ENCODE measurements at places on chromosomes 12 and 14.
A peak's percentile ranks its signal among the peaks of the same experiment; 100 is the strongest.

GRCh38 chr12:99493197-99493596, 154.4 kb upstream of the GARIN6 start:
- no peak for DNase-seq

- no peak for DNase-seq
Observed at GRCh38 chr12:73632661-73633060, 905.0 kb upstream of the ATXN7L3B start.

DNA sequence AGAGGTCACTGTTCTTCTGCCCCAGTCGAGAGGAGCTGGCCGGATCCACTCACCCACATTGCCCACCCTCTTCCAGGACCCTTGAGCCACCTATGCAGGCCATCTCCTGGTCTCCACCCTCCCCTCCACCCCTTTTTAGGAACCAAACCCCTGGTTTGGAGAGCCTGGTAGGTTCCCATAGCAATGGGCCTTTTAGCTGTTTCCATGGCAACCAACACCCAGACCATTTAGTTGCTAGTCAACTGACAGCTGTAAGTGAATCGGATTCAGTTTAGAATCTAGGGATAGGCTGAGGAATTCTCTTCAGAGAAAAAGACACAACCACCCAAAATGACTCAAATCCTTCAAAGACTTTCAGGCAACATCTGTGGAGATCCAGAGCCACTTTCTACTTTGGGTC, 16.5 kb downstream of the NPC2 start:
- DNase-seq: no peak

GRCh38 chr12:24879644-24880043, 69.3 kb downstream of the BCAT1 start:
- no peak for DNase-seq

- peak; percentile 36 for DNase-seq
Observed at GRCh38 chr12:94649349-94650142, 811 bp downstream of the TMCC3 start.

DNA sequence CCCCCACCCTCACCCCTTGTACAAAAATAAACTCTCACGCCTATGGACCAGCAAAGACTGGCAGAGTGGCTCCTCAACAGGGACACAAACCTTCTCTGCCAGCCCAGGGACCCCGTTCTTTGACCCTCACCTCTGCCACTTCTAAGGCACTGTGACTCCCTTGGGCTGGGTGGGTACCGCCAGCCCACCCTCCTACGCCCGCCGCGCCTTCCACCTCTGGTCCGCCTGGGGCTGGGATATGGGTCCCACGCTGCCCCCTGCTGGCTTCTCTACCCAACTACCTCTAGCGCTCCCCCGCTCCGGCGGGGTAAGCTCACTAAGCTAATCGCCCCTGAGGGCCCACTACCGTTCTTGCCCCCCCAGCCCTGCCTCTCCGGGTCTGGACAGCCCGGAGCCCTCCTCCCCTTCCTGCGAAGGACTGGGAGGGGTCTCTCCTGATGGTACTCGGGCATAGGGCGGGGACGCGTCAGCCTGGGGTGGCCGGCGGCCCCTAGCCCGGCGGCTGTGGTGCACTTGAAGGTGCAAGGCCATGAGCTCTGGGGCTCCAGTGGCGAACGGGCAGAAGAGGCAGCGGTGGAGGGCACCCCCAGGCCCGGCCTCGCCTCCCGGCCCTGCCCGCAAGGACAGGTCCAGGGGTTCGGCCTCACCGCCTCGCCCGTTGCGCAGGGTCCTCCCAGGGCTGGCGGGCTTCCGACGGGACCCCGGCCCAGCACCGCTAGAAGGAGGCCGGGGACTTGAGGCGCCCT, 8.1 kb downstream of the ZNF219 start:
- DNase-seq: no peak

DNA sequence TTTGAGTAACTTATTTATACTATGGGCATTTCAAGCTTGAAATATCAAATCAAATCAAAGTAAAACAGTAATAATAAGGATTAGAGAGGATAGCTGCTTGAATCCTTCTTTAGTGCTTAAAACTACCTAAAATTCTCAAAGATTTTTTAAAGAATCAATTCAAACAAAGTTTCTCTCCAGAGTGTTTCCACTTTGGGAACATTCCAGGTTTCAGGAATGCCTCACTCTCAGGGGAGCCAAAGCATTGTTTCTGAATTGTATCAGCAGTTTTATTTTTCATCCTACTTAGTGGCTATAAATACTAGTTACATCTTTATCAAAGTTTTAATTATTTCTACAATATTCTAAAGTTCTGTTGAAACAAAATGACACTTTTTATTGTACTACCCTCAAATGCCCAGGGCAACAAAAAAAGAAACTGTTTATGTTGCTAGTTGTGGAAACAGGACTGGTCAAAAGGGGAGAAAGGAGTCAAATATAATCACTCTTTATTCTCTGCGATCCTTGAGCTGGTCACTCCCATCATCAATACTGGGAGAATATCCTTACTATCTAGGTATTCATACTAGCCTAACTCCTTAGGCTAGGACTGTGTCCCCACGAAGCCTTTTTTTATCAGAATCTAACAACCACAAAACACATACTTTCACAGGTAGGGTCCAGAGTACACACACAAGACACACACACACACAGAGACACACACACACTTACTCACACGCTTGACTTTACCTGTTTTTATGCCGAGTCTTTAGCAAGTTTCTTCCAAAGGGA, 598 bp downstream of the RASSF9 start:
- no peak for DNase-seq

DNA sequence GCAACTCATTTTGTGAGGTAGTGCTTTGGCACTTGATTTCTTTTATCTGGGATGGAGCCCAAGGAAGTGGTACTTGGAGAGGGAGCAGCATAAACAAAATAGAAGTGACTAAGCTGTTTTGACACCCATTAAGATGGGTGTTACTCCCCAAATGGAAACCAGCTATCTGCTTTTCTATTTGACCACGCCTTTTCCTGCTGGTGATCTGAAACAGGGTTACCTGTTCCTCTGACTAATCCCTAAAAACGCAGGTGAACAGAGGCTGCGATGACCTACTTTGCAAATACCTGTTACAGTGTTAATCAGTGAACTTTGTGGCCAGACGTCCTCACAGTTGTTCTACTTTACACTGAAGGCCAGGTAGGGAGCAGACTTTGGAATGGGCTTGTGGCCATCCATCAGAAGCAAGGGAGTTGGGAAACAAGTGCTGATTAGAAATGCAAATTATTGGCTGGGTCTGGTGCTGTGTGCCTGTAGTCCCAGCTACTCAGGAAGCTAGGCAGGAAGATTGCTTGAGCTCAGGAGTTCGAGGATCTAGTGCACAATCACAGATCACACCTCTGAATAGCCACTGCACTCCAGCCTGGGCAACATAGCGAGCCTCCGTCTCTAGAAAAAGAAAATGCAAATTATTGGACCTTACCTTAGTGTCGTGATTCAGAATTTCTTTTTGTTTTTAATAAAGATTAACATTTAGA, 58.3 kb upstream of the HECTD1 start:
- DNase-seq: no peak

DNA sequence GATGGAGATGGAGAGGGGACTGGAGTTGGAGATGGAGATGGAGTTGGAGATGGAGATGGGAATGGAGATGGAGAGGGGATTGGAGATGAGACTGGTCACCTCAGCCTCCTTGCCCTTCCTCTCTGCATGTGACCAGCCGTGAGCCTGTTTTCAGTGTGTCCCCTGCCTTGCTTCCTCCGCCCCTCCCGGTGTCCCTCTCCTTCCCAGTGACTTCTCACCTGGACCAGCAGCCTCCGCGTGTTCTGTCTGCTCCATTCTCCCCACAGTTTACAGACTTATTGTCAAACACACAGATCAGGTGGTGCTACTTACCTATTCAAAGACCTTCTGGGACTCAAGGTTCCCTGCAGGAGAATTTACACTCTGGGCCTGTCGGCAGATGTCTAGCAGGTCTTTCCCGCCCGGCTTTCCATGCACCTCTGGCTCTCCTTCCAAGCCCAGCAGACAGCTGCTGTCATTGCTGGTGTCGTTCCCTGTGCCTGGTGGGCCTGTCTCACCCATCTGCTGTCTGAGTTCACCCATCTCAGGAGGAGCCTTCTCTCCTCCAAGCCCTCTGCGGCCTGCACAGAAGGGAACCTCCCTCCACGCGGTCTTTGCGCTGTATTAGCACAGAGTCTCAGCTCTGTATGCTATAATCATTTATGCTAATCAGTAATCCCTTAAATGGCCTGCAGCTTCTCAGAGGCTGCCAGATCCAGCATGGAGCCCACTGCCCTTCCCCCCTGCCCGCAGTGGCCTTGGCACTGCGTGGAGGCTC, 62.1 kb downstream of the ADGRD1 start:
- no peak for DNase-seq

DNA sequence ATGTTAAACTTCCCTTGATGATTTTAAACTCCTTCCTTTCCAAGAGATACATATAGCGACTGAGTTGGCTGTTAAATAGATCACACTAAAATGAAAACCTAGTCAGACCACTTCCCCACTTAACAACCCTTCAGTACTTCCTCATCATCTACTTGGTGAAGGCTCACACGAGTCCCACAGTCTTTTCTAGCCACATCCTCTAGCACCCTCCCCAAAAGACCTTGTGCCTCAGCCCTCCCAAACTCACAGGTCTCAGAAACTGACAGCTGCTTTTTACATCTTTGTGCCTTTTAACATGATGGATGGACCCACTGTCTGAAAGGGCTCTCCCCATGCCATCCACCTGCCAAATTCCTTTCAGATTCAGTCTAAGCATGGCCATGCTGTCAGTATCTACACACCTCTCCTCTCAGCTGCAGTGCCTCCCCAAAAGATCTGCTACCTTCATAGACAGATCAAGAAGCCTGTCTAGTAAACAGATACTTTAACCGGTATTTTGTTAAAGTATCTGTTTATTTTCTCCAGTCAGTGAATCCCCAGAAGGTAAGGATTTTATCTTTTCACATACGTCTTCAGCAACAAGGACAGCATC, 65.1 kb upstream of the GPHB5 start:
- no peak for DNase-seq

GRCh38 chr12:55061024-55061423, 41.2 kb downstream of the NEUROD4 start:
- no peak for DNase-seq

GRCh38 chr14:52926953-52927352, 23.9 kb downstream of the FERMT2 start:
- no peak for DNase-seq

GRCh38 chr14:77157740-77158139, 16.1 kb upstream of the ZDHHC22 start:
- DNase-seq: no peak

GRCh38 chr14:22650046-22650739, 6.0 kb upstream of the OR6J1 start:
- no peak for DNase-seq

DNA sequence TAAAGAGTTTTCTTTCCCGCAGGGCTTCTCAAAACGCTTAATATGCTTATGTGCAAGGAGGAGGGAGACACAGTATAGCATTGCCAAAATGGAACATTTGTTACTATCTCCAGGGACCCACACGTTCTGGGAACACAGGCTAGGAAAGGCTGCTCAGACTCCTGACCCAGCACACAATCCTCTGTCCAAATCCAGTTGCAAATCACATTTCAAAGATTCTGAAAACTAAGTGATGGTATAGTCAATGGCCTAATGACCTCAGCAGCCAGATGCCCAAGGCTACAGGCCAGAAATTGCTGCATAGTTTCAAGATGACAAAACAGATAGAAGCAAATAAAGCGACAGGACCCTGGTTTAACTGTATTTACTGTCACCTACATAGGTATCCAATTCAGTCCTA, 97.0 kb upstream of the GRIP1 start:
- no peak for DNase-seq

DNA sequence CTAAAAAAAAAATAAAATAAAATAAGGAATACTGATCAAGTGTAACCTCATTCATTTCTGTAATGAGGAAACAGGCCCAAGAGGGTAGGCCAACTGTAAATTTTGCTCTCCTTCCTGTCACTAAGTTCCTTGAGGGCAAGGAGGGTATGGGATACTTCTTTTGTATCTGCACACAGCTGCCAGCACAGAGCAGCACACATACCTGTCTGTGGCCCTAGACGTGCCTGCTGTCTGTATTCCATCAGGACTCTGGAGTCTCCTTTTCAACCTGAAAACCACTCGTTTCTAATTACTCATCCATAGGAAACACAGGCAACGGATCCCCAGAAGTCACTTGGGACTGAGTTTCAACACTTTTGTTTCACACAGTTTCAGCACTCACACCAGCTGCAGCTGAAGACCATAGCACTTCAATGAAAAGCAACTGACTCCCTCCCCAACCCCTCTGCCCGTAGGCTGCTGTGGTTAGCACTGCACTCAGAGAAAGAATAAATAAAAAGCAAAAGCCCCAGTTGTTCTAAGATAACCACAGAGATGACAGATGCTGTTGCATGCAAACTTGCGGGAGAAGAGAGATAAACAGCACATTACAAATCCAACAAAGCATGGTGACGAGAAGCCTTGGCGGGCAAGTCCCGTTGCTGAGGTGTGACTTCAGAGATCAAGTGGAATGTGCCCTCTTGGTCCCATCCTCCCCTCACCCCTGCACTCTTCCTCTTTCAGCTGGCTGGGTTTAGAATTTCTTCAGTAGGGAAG, 24.9 kb downstream of the CRACR2A start:
- DNase-seq: no peak

DNA sequence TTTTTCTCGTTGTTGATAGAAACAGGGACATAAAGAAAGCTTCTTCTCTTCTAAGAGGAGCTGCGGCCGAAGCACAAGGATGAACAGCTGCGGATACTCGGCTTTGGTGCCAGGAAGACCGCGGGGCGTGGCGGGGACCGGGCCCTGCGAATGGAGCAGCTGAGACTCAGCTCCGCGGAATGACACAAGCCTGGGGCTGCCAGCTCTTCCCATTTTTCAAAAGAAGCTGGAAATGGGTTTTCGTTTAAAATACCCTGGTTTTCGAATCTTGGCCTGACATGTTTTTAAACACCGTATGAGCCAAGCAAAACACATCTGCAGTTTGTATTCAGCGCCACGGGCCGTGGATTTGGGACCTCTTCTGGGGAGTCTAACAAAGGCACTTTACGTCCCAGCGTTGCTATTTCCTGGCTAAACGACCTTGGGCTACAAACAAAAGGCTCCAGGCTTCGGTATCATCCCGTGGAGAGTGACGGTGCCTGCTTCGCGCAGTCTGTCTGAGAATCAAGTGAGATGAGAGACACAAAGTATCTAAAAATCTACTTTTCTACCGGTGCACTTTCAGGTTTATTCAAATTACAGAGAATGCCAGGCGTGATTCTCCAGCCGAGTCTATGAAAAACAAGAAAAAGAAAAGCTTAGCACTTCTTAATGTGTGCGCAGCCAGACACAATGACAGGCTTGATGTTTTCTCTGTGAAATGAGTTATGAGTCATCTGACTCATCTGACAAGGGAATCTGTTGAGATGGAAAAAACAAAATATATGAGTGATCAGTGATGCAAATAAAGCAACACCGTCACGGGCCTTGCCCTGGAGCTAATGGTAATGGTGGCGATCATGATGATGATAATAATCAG, 114.0 kb upstream of the TMEM132D start:
- DNase-seq: peak; percentile 37

DNA sequence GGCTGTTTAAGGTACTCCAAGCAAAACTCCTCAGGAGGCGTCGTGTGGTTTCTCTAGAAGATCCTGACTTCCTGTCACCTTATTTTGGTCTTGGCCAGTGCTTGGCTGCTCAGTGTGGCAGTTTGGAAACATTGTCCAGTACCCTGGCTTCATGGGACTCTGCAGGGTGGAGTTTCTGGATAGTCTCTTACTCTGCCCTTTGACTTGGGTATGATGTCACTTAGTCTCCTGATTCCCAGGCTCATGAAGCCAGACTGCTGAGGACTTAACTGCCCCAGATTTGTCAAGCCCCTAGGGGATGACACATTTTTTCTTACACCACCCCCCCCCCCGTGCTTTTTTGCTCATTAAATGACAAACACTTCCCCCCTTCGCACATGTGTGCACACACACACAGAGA, 82.7 kb downstream of the ADCK1 start:
- no peak for DNase-seq
